ENCODE measurements at places on chromosomes 7 and 10.
A peak's percentile ranks its signal among the peaks of the same experiment; 100 is the strongest.

DNA sequence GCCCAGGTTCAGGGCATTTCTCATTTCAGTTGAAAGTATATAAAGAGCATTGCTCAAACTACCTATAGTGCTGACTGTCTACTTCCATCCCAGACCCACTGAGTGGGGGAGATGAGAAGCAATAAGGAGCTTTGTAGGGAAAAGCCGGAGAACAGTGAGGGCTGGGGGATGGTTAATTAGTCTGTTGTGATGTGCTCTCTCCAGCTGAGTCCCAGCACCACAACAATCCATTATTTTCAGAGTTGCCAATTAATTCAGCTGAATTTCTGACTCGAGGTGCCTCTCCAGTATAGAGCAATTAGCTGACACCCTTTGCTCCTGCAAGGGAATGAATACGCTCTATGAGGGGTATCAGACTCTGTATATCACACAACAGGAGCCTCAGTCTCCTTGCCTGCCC, 1118.6 kb downstream of the SORCS3 start:
- peak; percentile 66 for DNase-seq

GRCh38 chr7:84605301-84605700, 410.7 kb upstream of the SEMA3A start:
- no peak for DNase-seq

GRCh38 chr7:47576031-47576865, 5.7 kb downstream of the TNS3 start:
- DNase-seq: peak; percentile 78

DNA sequence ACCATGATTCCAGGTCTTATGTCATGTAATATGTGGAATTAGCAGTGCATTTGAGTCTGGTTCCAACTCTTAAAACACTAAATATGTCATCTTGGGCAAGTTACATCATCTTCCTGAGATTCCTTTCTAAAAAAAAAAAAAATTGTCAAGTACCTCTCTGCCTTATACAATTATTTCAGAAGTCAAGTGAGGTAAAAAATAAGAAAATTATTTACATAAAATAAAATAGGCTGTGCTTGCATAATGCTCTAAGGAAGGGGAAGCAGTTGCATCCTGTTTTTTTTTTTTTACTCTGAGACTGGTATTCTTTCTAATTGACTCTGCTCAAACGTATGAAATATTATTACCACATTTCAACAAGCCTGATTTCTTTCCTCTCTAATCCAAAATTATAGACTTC, 55.1 kb upstream of the SEMA3A start:
- DNase-seq: no peak

- DNase-seq: no peak
Observed at GRCh38 chr10:34126371-34127151, 688.5 kb downstream of the PARD3 start.

DNA sequence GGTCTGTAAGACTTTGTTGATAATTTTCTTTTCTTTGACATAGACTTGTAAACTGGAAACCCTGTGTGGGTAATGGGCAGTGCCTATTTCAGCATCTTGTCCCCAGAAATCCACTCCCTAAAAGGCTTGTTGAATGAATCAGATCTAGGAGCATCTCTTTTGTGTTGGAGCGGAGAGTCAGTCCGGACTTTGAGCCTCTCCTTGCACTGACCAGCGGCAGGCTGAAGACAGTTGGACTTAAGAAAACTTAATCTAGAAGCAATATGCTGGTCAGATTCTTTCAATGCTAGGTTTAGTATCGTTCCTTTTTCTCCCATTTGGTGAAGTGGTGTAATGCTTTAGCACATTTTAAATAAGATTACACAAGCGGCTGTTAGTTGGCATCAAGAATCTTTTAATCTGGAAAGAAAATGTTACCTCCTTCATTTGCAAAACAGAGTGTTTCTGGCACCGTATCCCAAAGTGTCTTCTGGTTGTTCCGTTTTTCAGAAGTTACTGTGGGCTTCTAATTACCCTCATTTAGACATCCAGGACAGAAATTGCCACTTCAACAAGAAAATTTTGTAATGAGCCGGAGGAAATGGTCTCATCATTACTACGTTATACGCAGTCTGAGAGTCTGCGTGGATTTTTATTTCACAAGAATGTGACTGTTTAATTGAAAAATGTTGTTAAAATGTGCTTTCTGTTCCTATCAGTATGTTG, 74.7 kb downstream of the CUX1 start:
- DNase-seq: no peak

DNA sequence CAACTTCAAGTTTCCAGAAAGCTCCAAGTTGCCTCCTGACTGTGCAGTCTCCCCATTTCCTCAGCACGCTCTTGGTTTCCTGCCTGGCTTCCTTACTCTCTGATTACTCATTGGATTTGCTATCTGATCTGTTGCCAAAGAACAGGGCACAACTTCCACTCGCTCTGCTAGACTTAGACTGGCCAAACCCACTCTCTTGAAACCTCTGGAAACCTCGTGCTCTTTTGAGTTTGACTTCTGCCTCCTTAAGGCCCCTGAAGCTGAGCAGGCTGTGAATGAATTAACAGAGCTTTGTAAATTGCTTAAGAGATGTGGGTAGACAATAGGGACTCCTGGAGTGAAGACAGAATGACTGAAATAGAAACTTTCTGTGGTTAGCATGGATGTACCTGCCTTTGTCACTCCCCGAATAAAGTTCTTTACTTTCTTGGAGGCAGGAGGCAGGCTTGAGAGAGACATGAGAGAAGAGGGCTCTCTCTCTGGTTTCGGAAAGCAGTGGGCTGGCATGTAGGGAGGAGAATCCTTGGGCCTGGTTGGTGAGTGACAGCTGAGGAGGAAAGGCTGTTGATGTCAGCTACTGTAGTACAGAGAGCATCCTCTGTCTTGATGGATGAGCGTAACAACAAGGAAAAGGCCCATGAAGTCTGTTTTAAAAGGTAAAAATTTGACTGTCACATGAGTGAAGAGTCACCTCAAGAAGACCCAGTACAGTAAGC, 70.8 kb downstream of the CHN2 start:
- no peak for DNase-seq

DNA sequence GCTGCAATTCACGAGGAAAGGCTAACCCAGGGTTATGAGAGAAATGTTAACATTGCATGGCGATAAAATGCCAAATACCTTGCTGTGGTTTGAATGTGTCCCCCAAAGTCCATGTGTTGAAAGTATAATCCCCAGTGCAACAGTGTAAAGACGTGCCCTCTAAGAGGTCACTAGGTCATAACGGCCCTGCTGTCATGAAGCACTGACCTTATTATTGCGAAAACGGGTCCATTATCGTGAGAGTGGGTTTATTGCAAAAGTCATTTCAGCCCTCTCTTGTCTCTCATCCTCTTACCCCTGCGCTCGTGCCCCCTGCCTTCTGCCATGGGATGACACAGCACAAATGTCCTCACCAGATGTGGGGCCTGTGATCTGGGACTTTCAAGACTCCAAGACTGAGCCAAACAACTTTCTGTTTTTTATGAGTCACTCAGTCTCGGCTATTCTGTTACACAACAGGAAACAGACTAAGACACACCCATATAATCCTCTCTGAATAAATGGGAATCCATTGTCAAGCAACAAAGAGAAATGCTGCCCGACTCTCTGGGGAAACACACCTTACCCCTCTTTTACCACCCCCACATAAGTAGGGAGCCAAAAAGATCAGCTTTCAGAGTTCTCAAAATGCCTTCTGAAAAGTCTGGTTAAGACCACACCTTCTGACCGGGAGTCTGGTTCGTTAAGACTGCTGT, 73.1 kb upstream of the UCN3 start:
- peak; percentile 3 for DNase-seq

DNA sequence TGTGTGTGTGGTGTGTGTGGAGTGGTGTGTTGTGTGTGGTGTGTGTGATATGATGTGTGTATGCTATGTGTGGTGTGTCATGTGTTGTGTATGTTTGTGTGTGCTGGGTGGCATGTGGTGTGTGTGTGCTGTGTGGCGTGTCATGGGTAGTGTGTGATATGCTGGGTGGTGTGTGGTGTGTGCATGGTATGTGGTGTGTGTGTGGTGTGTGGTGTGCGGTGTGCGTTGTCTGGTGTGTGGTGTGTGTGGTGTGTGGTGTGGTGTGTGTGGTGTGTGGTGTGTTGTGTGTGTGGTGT, 37.5 kb upstream of the DNAJB6 start:
- DNase-seq: no peak

- DNase-seq: no peak
Observed at GRCh38 chr10:396535-397220, 261.4 kb downstream of the ZMYND11 start.

DNA sequence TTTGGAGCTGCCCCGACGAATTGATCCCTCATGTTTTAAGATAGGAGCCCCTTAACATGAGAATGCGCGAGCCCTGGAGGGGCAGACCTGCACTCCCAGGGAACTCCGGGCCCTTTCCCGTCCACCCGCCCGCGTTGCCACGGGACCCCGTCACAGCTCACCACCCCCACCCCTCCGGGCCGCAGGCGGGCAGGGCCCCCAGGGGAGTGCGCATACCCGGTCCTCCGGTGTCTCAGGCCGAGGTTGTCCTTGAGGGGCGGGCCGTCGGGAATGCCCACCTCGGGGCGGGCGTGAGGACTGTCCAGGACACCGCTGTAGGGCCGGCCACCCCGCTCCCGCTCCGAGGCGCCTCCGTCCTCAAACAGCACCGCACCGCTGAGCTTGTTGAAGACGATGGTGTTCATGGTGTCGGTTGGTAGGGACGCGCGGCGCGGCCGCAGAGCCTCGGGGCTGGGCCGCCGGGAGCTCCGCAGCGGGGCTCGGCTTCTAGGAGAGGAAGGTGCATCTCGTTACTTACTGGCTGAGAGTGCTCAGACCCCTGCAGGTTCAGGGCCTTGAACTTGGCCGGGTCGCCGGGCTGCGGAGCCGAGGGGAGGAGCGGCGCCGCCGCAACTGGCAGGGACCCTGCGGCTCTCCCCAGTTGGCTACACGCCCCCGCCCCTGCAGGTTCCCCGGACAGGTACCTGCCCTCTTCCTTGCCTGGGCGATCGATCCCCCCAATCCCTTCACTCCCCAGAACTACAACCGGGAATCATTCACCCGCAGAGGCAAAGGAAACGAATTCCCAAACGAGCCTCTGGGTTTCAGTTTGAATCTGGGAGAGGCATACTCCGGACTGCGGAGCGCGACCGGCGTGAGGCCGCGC, 2.4 kb downstream of the MKX start:
- DNase-seq: peak; percentile 74

DNA sequence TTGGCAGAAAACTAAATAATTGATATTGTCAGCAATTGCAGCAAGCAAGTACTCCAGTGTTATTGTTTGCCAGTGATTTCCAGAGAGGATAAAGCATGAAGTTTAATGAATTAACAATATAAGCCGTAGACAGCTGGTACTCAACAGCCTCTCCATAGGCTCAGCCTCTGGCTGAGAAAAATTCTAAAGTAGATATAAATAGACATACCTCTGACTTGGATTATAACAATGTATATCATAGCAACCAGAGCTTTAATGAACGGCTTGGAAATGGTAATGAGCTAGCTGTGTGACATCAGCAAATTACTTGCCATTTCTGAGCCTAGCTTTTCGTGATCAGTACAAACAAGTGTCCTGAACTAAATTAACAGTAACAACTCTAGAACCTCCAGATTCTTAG, 1055.4 kb upstream of the AUTS2 start:
- DNase-seq: peak; percentile 28

GRCh38 chr7:7970237-7970530, 1.6 kb downstream of the GLCCI1 start:
- peak; percentile 87 for DNase-seq

DNA sequence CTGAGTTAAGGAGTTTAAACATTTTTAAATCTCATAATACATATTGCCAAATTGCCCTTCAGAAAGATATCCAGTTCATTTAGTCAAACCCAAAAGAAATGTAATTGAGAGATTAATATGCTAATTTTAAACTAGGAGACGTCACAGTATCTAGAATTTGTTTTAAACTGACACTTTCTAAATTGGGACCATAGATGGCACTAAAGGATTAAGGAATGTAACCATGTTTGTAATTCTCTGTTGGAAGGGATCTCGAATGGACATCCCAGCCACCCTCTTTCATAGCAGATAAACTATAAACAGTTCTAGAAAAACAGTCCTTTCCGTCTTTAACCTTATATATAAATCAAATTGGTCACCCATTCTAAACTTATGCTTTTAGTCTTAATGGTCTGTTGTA, 30.0 kb upstream of the SAMD9L start:
- peak; percentile 11 for DNase-seq

GRCh38 chr10:128210215-128211063, 84.2 kb upstream of the MKI67 start:
- peak; percentile 81 for DNase-seq

GRCh38 chr7:116697761-116698160, 25.8 kb downstream of the MET start:
- DNase-seq: no peak

DNA sequence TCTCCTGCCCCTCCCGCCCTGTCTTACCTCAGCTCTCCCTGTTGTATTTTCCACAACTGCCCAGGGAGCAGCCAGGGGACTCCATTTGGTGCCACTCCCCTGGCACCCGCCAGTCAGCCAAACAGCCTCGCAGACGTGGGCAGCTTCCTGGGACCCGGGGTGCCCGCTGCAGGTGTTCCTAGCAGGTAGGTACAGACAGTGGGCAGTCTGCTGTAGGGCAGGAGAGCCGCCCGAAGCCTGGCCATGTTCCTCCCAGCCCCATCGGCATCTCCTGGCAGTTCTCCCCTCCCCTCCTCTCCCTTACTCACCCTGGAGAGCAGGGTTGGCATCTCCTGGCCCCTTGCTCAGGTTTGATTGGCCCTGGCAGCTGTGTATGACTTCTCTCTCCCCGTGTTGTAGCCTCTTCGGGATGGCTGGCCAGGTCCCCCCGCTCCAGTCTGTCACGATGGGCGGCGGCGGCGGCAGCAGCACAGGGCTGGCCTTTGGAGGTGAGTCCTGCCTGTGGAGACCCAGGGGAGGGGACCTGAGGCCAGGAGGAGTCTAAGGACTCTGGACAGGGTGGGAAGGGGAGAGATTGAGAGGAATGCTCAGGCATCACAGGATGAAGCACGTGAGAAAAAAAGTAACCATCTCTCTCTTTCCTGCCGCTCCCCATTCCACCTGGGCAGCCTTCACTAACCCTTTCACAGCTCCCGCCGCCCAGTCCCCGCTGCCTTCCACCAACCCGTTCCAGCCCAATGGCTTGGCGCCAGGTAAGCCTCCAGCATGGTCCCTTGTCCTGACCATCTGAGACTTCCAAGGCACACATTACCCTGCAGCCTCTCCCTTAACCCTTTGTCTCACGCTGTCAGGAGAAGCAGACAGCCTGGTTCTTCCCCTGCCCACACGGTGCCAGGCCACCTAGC, 11.3 kb downstream of the SAP25 start:
- no peak for DNase-seq

GRCh38 chr10:71473671-71474599, 77.2 kb downstream of the CDH23 start:
- no peak for DNase-seq

GRCh38 chr10:48551861-48552591, 52.8 kb downstream of the ARHGAP22 start:
- DNase-seq: peak; percentile 79

Measured in eye (tissue), 1 donor.